GM13977 (cell line): ENCODE measurements at places on chromosomes 7 and 10.
A peak's percentile ranks its signal among the peaks of the same experiment; 100 is the strongest.

GRCh38 chr7:64654796-64655548, 11.0 kb upstream of the ZNF107 start:
- no peak for DNase-seq

DNA sequence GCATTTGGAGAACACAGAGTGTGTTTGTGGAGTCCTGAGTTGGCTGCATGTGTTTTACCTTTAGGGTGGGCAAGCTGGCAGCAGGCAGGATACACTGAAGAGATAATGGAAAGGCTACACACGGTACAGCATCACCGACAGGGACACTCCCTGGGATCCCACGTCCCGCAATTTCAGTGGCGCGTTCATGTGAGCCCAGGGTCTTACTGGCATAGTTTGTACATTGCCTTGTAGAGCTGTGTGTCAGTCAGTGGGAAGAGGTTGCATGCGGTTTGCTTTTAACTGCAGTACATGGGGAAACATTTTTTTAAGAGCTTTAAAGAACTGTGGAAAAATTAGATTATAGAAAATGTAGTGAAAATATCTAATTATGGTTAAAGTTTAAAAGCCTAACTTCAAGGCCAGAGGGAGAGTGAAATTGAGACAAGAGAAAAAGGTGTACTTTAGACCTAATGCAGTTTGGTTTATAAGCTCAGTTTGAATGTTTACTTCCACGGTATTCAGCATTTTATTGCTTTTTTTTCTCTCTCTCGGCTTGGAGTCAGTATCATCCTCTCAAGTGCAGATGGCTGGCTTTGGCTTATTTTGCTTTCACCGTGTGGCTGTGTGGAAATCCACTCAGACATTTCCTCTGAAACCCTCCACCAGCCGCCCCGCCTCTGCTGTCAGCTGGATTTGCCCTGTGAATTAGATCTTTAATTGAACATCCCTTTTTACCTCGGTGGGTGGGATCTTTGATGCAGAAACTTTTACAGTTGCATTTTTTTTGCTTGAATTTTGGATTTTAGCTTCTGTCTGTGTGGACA, 364.2 kb upstream of the COBL start:
- DNase-seq: no peak

DNA sequence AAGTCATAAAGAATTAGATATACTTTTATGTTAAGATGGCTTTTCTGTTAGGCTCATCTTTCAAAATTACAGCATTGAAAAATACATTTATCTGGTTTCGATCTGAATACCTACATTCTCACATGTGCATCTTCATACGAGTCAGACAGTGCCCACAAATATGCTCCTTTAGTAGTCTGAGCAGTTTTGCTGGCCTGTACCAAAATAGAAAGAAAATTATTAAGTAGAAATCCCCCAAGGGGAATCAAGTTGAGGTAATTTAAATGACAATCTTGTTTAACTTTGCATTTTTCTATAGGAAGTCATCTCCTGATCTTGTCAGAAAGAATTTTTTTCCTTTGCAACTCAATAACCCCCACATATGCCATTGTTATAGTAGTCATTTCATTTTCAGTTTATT, 287.4 kb upstream of the SEMA3D start:
- DNase-seq: peak; percentile 1

GRCh38 chr7:67825356-67825755, 828.7 kb downstream of the TYW1 start:
- DNase-seq: no peak

GRCh38 chr7:106604971-106605370, 56.0 kb downstream of the CCDC71L start:
- no peak for DNase-seq

DNA sequence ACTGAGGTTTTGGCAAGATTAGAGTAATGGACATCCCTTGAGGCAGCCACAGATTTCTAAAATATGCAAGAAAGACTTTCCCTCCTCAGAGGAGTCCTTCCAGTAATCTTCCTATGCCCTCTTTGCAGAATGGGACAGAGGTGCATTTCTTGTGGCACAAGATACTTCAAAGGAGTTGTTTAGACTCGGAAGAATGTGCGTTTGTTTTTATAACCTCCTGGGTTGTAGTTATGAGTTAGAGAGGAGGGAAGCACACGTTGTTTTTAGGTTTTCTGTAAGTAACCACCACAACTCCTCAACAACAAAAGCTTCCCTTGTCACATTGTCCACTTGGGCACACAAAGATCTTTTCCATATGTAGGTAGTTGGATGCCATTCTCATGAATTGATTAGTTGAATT, 78.1 kb upstream of the GLI3 start:
- no peak for DNase-seq
